ENCODE measurements at places on chromosomes 7 and 10. TPM values are rescaled to one million over a fixed set of nuclear protein-coding genes. Genes with fewer than 3 reads are reported as not detected.

EPHB6 gene
- total RNA-seq, result 5.1 TPM

SPDYE16 gene
- 0.13 TPM for total RNA-seq

CLEC5A gene
- total RNA-seq, result 0.18 TPM

VPS37D gene
- 2.6 TPM for total RNA-seq

ACSM6 gene
- total RNA-seq, result not detected

TBXAS1 gene
- total RNA-seq, result 6.6 TPM

DNA sequence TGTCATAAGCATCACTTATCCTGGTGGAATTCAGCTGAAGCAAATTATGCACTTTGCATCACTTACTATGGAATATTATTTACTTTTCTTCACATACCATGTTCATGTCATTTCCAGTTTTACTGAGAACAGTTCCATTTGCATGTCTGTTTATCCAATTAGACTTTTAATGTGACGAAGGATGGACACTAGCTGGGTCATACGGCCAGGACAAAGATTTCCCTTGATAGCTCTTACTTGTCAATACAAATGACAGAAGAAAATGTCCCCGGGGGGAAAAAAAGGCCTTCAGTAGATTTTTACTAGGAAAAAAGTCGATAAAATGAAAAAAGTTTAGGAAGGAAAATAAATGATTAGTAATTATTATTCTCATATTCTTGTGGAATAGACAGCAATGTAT is 106.6 kb downstream of the RAPGEF5 start:
- no peak for DNase-seq

DNA sequence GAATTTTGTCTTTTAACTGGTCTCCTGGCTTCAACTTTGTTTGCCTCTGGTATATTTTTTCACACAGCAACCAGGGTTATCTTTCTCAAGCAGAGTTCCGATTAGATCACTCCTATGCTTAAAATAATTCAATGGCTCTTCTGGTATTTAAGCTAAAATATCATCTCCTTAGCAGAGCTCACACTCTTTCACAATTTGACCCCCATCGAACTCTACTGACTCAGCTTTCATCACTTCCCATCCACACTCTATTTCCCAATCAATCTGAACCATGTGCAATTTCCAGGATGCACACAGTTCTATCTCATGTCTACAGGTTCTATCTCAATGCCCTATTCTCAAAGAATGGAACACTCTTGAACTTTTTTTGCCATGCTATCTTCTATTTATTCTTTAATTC is 809.5 kb downstream of the GRID1 start:
- DNase-seq, result no peak

DNA sequence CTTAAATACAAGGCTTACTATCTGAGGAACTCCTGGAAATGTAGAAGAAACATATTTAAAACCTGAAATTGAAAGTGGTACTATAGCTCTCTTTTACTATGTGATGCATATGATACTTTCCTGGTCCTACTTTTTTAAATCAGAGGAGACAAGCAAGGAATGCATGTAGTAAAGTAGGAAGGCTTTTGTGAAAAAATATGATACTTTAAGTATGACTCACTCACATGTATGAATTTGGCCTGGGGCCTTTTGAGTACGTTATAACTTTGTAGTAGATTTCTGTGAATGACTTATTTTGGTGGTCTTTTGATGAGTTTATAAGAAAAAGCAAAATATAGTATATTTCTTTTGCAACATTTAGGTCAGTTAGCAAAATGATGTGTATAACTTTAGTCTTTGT is 53.8 kb downstream of the TAX1BP1 start:
- no peak for DNase-seq

DNA sequence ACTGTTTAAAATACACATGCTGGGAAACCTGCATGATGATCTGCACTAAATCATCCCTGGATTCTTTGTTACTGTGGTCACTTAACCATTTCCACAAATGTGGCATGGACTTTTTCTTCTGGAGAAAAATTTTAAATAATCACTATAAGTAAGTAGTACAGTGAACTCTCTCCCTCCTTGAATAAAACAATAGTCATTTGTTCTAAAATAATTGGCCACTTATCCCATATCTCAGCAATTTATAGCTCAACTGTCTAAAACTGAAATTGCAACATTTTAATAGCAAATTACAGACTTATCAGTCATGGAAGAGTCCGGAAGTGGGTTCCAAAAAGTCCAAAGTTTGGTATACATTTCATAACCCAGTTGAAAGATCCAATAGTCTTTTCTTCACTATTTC is 90.9 kb downstream of the MTERF1 start:
- no peak for DNase-seq

DNA sequence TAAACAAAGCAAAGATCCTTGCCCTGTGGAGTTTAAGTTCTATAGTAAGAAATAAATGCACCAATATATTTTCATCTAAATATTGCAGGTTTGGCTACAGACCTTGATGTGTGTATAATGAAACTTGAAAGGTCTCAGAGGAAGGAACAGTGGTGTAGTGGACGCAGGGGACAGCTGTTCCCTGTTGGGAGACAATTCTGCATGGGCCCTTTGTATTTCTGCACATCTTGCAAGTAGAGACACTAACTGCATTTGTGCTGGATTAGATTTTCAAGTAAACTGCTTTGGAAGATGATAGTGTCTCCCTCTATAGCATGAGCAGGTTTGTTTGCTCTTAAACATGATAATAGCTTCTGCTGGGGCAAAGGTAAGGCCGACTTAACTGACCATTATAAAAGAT is 57.5 kb upstream of the FAM133B start:
- no peak for DNase-seq

- DNase-seq, result no peak
Measured at GRCh38 chr7:71132127-71132376, at the start of gene GALNT17. TSS of gene GALNT17 (plus strand) at chr7:71132144.

- no peak for DNase-seq
Measured at GRCh38 chr7:1018334-1018695, 26.0 kb upstream of the GPR146 start.

DNA sequence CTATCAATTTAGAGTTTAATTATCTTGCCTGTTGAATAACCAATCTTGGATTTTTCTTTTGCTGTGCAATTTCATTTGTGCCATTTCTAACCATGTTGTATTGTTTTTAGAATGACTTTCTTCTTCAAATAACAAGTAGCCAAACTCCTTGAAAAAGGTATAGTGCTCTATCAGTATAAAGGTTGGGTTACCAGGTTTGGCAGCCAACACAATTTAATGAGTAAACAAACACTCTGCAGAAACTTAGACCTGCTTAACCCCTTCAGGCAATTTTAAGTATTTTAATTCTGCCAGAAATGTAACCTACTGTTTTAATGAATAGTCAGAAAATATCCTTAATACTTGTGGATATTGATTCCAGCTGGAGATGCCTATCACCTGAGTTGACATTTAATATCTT is 299.8 kb downstream of the ARL4A start:
- DNase-seq, result no peak

- no peak for DNase-seq
Measured at GRCh38 chr10:21515361-21516241, 9.9 kb downstream of the SKIDA1 start.

DNA sequence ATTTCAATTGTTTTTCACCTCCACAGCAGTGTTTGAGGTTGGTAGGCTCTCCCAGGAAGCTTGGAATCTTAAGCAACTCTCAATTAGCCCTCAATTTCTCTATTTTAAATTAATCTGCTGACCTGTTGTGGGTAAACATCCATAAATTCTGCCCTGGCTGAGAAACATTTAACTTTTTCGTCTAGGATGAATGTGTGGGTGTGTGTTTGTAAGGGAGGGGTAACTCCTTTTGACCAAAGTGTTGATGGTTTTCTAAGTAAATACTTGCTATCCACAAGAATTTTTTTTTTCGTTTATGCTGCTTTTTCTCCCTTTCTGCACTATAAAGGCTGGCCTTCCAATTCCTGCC is 973 bp downstream of the PPP3CB start:
- no peak for DNase-seq

DNA sequence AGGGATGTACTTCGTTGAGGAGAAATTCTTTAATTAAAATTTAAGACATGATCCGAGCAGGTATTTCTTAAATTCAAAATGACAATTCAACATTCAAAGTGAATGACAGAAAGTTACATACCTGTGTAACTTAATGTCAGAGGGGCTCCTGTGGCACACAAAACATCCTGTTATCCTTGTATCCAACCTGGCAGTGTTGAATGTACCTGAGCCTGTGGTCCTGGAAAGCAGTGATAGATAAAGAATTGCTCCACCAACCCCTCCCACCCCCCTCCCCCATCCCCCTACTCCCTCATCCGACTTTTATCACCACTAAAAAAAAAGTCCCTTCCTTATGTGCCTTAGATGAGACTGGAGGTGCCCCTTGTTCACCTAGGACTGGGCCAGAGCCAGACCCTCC is 119.4 kb upstream of the ADCY1 start:
- DNase-seq, result no peak

GRCh38 chr7:4136036-4136435 is 546.1 kb upstream of the FOXK1 start:
- DNase-seq, result no peak

- DNase-seq, result no peak
Measured at GRCh38 chr10:69414036-69415018, 2.4 kb downstream of the TACR2 start.
